ENCODE measurements at places on chromosomes 7 and 10. TPM values are rescaled to one million over a fixed set of nuclear protein-coding genes. Genes with fewer than 3 reads are reported as not detected.

PIK3CG gene
- 2.2 TPM for total RNA-seq

TRIM50 gene
- total RNA-seq, result 0.14 TPM

GRCh38 chr7:128705891-128706333 is 33.2 kb upstream of the CALU start:
- no peak for DNase-seq

DNA sequence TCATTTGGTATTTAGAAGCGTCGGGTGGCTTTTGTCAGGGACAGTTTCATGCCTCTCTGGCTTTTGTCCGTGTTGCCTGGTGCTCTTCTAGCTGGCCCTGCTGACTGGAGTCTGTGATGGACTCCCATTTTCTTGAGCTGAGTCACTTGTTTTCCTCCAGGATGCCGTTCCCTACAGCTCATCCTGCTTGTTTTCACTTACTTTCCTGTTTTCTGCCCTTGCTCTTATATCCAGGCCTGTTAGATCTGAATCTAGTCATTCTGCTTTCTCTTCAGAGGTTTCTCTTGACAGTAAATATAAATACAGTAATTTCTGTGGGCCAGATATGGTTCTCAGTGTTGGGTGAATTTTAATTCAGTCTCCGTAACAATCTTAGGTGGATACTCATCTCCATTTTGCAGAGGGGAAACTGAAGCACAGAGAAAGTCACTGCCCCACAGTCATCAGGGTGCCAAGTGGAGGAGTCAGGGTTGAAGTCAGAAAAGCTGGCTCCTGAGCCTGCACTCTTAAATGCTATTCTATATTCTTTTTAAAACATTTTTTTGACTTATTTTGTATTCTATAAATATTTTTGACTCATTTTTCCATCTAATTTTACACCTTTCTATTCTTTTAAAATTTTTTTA is 85.4 kb downstream of the CCNY start:
- DNase-seq, result no peak

EVX1 gene
- total RNA-seq, result not detected

- DNase-seq, result peak; percentile 27
Observed at GRCh38 chr10:1611936-1612550, 125.3 kb downstream of the ADARB2 start.

TLX1 gene
- total RNA-seq, result 0.79 TPM

DNA sequence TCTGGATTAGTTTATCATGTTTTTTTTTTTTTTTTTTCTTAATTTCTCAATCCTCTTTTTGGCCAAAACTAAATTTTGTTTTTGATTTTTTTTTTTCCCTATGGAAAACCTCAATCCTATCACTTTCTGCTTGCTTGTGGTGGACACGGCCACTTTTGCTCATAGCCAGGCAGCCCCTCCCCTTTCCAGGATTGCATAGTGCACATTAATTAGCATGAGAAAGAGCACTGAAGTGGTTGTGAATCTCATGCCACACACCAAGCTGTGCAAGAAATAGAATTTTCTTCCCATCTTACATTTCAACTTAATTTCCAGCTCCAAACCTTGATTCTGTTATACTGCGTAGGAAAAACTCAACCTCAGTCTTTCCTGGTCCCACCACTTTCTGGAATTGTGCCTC is 34.6 kb downstream of the MGAM2 start:
- no peak for DNase-seq

STEAP1B gene
- total RNA-seq, result 0.08 TPM

ASB10 gene
- not detected for total RNA-seq

GRCh38 chr7:71995111-71995510 is 417.0 kb downstream of the CALN1 start:
- no peak for DNase-seq

- DNase-seq, result no peak
Observed at GRCh38 chr10:125162120-125162931, 2.0 kb upstream of the CTBP2 start.

DNA sequence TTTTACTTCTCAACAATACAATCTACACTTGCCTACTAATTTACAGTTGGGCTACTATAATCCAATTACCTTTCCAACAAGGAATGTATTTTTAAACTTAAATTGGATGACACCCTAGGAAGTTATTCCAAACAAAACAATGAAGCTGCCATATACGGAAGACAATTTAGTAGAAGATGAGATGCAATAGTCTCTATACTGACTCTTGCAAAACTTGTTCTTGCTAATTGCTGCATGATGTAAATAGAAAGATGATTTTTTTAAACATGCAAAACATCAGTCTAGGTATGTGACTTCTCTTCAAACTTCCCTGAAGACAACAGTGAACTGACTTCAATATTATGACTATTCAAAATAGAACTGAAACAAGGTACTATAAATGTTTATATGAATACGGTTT is 17.6 kb downstream of the NT5C3A start:
- DNase-seq, result no peak

DNA sequence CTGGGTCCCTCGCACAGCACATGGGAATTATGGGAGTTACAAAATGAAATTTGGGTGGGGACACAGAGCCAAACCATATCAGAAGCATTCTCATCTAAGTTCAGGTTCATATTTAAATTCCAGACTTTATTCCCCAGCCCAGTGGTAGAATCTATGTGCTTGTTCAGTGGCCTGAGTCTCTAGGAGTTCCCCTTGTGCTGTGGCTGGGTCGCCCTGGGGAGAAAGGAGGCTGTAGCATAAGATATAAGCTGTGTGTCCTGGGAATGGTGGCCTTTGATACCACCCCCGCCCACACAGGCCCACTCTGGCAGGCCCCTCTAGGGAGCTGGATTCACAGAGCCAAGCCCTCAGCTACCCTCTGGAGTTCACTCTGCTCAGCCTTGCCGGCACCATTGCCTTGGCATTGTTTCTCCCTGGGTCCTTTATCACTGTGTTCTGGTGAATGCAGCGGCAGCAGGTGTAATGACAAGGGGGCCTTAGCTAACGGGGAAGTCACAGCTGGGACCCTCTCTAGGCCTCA is 64.2 kb downstream of the MINDY4 start:
- DNase-seq, result no peak

- DNase-seq, result no peak
Observed at GRCh38 chr10:109996766-109997171, 11.0 kb upstream of the ADD3 start.

DNA sequence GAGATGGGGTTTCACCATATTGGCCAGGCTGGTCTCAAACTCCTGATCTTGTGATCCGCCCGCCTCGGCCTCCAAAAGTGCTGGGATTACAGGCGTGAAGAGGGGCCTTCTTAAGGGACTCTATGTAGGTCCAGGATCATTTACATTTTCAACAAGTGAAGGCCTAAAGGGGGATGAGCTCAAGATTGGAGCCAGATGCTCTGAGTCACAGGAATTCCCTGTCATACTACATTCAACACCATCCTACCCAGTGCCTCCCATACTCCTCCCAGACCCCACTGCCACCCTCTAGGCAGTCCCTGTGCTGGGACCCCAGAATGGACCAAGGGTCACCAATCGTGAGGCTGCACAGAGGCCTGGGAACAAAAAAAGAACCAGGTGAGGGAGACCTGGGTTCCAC is 29.9 kb downstream of the CYTH3 start:
- DNase-seq, result no peak

DNA sequence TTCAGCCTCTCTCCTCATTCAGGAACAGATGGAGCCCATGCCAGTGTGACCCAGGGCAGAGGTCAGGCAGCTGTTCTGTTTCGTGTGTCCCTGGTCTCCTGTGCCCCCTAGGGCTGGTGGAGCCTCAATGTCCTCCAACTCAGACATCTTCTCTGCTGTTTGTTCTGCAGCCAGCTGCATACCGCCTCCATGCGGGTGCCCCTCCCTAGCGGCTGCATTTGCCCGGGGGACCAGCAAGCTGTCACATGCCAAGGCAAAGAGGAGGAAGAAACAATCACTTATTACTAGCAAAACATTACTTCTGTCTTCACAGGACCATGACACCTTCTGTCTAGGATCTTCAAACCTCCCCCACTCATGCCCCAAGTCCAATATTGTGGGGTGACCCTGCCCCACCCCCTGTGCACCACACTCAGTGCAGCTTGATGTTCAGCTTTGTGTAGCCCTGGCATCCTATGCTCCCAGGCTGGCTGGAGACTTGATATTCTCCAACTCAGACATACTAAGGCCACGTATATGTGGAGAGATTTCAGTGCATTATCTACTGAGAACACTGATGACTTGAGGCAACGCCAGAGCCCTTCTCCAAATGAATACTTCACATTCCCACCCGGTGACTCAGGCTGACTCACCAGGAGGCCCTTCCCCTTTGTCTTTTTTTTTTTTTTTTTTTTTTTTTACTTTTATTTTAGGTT is 188.9 kb downstream of the SKIDA1 start:
- DNase-seq, result no peak

DNA sequence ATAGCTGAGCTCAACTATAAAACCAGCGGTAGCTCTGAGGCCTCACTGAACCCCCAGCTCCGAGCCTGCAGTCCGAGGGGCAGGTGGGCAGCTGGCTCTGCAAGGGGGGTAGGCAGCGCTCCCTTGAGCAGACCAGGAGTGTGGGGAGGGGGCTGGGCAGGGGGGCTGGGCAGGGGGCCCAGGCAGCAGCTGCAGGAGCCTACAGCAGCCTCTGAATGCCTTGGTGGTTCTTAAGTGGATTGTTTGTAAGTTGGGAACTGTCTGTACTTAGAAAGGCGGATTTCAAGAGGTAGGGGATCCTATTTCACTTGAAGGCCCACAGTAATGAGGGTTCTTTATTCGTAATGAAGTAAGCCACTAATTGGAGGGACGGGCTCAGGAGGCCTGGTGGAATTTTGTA is 72.3 kb downstream of the ICA1 start:
- DNase-seq, result no peak

WNT8B gene
- not detected for total RNA-seq

DNA sequence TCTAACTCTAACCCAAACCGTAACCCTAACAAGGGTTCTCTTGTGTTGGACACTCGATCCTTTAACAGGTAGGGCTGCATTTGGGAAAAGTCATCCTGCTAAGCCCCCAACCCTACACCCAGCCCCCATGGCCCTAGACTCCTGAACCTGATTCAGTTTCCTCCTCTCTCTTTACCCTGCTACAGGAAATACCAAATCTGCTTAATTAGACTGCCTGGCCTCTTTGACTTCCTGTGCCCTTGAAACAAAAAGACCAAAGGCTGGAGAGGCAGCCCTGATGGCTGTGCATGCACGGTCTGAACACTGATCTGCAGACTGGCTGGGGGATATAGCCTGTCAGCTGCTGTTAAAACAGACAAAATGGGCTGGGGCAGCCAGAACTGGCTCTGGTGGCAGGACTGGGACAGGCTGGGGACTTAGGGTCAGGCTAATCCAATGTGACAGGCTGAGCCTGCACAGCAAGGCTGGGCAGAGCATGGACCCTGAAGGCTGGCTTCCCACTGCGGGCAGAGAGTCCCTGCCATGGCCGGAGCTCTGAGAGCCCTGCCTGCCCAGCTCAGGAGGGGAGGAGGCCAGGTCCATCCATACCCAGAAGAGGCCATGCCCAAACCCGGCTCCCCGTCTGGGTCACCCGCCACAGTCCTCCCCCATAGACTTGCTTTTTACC is 51.0 kb upstream of the MSMB start:
- no peak for DNase-seq

GRCh38 chr10:100245484-100246220 is 16.3 kb upstream of the CHUK start:
- DNase-seq, result no peak

ANK3 gene
- 30.0 TPM for total RNA-seq

GRCh38 chr7:6422926-6423632 is 24.7 kb downstream of the DAGLB start:
- no peak for DNase-seq

DNA sequence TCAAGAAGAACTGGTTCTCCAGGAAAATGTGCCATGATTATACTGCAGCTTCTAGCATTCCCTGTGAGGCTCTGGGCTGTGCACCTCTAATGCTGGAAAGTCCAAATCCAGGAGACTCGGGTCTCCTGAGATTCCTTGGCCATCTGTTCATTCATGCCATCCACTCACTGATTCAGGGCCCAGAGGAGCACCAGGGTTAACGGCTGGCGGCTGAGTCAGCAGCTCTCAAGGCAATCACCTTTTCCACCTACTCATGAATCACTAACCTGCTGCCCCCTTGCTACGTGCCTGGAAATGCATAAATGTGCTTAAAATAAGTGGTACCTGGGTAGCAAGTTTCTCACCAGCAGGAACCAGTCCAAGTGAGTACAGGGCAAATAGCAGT is 132.7 kb downstream of the KCNMA1 start:
- no peak for DNase-seq

DNA sequence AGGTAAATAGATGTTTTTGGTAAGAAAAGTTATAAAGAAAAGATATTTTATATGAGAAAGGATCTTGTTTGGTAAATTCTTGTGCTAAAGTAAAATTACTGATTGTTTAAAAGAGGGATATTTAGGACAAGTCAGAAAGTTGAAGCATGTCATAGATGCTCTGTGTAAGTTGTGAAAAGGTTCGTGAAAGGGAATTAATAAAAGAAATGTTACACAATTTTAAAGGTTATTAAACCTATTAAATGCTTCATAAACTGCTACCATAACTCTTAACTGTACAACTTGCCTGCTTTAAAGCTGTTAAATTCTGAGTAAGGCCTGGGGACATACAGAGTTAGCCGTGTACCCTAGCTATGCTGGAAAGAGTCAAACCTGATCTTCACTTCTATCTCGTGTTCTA is 634.1 kb downstream of the ACTR3B start:
- no peak for DNase-seq

DNA sequence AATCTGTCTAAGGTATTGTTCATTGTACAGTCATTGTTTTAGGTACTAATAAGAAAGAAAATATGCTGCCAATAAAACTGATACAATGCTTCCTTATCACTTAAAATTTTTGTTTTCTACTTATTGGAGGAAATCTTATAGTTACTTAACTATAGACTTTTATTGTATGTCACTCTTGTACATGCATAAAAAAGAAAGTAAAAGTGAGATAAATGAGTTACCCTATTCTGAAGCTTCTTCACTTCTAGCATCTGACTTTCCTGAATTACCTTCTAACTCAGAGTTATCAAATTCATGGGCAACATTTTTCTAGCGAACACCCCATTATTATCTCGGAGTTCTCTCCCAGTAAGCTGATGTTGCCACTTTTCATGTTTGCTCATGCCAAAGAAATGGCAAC is 504.9 kb downstream of the SH2D4B start:
- DNase-seq, result no peak

- no peak for DNase-seq
Observed at GRCh38 chr7:139587535-139587934, 64.0 kb downstream of the CLEC2L start.

DNA sequence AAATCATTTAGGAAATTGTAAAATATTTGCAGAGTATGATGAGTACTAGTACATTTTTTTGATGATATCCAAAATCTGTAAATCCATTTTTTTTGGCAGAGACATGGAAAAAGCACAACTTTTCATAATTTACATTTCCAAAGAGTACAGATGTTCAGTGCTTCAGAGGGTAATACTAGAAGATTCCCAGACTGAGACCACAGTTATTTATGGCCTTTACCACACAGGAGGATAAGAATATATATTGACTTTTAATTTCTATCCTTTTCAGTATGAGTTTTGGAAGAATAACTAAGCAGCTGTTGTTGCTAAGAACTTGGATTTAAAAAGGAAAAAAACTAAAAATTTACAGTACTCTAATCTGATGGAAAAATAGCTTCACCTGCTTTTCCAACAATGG is 61.9 kb downstream of the HGF start:
- no peak for DNase-seq

- no peak for DNase-seq
Observed at GRCh38 chr10:77075926-77076325, 561.7 kb downstream of the KCNMA1 start.

NPTX2 gene
- 0.09 TPM for total RNA-seq

GDF2 gene
- 26.9 TPM for total RNA-seq

GRCh38 chr10:2111965-2112364 is 374.6 kb upstream of the ADARB2 start:
- no peak for DNase-seq

GRCh38 chr7:36787933-36788378 is 63.7 kb upstream of the AOAH start:
- DNase-seq, result no peak

All from liver (tissue), 10 donors.